OCI-LY7 (cell line): ENCODE measurements at places on chromosomes 12 and 14.

- DNase-seq = no peak
Measured at GRCh38 chr14:83842547-83842946, 1687.4 kb upstream of the FLRT2 start.

- DNase-seq = no peak
Measured at GRCh38 chr12:110170535-110171185, 46.5 kb downstream of the IFT81 start.

- no peak for DNase-seq
Measured at GRCh38 chr12:50542448-50542847, 37.7 kb downstream of the DIP2B start.

GRCh38 chr12:107622001-107622400 is 63.6 kb upstream of the PWP1 start:
- DNase-seq = peak; percentile 21

GRCh38 chr14:32458720-32459119 is 129.6 kb downstream of the AKAP6 start:
- DNase-seq = no peak

- DNase-seq = no peak
Measured at GRCh38 chr14:92801917-92802316, 7.8 kb downstream of the GOLGA5 start.

DNA sequence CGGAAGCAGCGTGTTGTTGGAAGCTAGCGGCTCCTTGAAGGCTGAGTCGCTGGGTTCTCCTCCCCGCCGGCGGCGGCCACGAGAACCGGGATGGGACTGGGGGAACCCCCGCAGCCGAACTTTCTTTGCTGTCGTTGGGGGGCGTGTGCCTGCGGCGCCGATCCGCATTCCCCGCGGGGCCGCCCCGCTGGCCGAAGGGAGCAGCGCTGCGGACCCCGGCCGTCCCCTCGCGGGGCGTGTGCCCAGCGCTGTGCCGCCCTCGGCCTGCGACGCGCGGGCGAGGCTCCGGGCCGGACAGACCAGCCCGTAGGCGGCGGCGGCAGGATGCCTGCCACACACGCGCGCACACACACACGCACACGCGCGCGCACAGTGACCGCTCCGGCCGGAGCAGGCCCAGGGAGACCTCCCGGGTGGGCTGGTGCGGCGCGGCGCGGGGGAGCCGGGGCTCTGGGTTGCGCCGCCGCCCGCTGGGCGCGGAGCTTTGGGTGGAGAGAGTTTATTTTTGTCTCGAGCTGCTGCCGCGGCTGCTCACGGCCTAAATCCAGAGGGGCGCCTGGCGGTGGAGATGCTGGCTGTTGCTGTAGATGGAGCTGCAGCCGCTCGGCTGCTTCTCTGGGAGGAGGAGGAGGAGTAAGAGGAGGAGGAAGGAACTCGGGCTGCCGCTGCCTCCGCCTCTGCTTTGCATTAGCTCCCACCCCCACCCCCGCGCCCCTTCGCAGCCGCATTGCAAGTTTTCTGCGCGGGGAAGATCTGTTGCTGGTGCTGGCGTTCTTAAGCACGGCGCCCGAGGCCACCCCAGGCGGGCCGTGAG is at the start of gene SAMD4A:
Gene SAMD4A, plus strand, starts transcription at position 719 of the 814 bp plus-strand sequence. CDS start 789 bp downstream, outside the sequence.
- peak; percentile 46 for DNase-seq

- no peak for DNase-seq
Measured at GRCh38 chr14:102795060-102795925, 18.0 kb downstream of the TRAF3 start.

- no peak for DNase-seq
Measured at GRCh38 chr14:70354204-70354603, 5.3 kb downstream of the COX16 start.

GRCh38 chr14:29993143-29993542 is 65.5 kb upstream of the PRKD1 start:
- no peak for DNase-seq

DNA sequence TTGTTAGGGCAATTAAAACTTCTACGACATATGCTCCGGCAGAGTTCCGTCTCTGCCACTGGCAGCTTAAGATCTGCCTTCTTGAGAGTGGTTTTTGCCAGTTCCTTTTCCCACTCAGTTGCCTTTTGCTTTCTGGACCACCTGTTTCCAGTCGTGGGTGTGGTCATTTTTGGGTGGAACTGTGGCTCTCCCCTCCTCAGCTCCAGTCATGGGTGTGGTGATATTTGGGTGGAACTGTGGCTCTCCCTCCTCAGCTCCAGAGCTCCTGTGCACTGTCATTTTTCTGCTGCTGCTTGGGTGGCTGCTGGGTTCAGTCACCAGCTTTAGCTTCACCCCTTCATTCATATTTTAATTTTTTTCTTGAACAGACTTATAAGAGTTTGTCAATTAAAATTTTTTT is 25.3 kb downstream of the WDR20 start:
- no peak for DNase-seq

DNA sequence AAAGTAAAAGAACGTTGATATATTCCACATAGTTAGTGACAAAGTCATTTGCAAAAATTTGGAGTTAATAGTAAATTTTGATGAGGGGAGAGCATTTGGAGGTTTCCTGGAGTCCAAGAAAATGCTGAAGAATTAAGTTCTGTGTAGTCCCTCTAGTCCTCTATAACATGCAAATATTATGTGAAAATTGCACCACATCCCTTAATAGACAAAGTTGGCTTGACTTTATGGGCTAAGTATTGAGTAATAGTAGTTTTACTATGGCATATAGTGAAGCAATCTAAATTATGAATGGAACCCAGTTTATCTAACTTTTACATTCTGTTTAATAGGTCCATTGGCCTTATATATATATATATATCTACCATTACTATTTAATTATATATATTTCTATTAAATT is 66.4 kb upstream of the DCN start:
- no peak for DNase-seq

DNA sequence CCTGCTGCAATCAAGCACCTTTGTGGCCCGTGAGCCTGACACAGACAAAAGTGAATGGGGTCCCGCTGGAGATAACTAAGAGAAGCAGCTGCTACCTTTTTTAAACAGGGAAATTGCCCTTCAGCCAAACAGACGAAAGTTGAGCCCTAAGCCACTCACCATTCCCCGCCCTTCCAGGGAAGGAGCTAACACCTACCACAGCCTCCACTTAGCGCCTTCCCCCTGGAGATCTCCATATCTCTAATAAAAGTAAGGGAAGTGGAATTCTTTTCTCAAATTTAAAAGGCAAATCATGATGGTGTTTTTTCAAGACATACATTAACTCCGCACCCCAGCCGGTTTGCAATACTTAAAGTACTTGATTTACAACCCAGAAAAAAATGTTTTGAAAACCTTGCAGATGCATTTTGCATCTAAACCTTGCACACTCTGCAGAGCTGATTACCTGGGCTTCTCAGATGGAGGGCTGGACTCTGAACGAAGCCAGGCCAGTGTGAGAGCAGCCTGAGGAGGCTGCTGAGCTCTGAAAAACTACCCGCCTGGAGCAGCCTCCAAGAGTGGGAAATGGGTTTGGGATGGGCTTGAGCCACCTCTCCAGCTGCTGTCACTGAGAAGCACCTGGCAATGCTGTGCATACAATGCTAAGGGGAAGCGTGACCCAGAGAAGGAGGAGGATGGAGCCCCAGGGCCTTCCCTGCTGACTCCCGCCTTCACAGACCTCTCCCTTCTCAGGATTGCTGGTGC is 10.0 kb downstream of the NUAK1 start:
- DNase-seq = no peak

- no peak for DNase-seq
Measured at GRCh38 chr14:92603309-92604242, 90.0 kb downstream of the RIN3 start.
